Activated CD8-positive, alpha-beta T cell treated with anti-CD3 and anti-CD28 coated beads, Interleukin-2, amount 10 ng/mL, durations not matched to agents 7 days and 5 days (primary cell): ENCODE measurements at places on chromosomes 2 and 18. TPM values are rescaled to one million over a fixed set of nuclear protein-coding genes. Genes with fewer than 3 reads are reported as not detected.

Gene ITGA4
- 152 TPM for total RNA-seq

Gene MC2R
- not detected for total RNA-seq

Gene GPR155
- 19.8 TPM for total RNA-seq

Gene HOXD12
- total RNA-seq: not detected

Gene EPB41L3
- total RNA-seq: not detected

GRCh38 chr18:70169747-70170146 lies 35.7 kb downstream of the RTTN start:
- no peak for DNase-seq

- DNase-seq: no peak
These were observed 56.3 kb downstream of the DIPK1C start for GRCh38 chr18:74400813-74401212.

- DNase-seq: no peak
These were observed 160.2 kb upstream of the CCDC150 start for GRCh38 chr2:196479350-196479749.

DNA sequence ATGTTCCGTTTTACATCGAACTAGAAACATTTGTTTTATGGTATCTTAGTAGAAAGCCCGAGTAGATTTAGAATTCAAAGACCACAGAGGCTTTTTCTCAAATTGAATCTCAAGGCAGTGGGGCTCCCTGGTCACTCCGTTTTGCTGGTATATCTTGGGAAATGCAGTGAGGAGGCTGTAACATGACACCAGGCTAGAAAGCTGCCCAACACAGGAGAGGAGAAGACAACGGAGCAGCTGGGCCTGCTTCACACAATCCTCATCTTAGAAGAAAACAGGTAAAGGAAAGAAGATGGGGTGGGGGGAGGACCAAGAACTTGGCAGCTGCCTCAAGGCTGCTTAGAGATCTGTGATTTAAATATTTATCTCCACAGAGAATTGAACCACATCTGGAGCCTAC lies 38.3 kb upstream of the EPB41L3 start:
- no peak for DNase-seq

GRCh38 chr2:26039603-26040323 lies 5.9 kb downstream of the RAB10 start:
- DNase-seq: no peak

GRCh38 chr2:23301136-23301535 lies 83.8 kb upstream of the KLHL29 start:
- DNase-seq: no peak

DNA sequence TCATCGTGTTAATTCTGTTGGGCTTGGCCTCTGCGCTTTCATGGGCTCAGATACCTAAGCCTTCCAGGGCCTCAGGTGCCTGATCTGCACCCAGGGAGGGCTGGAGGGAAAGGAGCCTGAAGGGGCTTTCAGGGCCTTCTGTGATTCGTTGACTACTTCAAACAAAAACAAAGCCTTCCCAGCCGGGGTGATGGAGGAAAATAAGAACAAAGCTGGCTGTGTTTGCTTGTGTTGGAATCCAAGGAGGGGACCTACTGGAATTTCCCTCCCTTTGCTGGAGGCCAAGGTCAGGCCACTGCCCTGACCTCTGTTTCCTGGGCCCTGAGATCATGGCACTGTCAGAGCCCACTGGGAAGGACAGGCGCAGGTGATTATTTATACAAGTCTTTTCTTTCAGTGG lies 135.3 kb downstream of the KLHL29 start:
- no peak for DNase-seq

GRCh38 chr18:56869189-56869777 lies 218.1 kb downstream of the WDR7 start:
- peak; percentile 24 for DNase-seq
